ENCODE measurements at places on chromosomes 3 and 15.

DNA sequence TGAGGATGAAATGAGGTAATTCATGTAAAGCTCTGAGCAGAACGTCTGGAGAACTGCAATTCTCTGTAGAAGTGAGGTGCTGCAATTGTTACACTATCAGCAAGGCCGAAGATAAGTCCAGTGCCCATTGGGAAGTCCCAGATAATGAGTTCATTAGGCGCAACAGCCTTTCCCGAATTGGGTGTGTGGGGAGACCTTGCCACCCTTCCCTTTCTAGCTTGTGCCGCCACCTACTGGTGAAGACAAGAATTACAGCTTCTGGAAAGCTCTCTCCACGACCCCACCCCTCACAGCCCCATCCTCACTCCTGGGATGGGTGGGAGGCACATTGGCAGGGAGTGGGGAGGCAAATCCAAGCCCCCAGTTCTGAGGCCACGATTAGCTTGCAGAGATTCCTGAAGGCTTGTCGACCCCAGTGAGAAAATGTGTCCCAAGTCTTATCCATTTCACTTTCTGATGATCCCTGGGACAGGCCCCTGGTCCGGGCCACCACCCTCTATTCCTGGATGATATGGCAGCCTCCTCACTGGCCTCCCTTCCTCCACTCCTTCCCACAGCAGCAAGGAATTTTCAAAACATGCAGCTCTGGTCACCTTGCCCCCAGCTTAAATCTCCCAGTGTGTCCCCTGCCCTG, 36.4 kb downstream of the FAM3D start:
- peak; percentile 20 for DNase-seq

GRCh38 chr3:72266016-72266370, 481.0 kb upstream of the PROK2 start:
- no peak for DNase-seq

DNA sequence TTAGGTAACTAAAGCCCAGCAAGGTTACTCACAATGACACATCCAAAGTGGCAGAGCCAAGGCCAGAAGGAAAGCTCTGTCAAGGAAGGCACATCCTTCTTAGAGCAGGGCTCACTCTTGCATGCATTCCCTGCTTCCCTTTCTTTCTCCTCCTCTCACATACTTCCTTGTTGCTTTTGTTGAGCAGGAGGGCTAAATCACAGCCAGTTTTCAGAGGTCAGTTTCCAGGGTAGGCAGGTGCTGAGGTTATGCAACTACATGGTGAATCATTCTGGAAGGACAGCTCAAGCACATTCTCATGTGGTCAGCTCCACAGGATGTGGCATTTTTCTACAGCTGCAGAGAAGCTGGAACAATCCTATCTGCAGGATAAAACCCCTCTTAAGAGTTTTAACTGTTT, 275.6 kb downstream of the ZNF621 start:
- peak; percentile 5 for DNase-seq

DNA sequence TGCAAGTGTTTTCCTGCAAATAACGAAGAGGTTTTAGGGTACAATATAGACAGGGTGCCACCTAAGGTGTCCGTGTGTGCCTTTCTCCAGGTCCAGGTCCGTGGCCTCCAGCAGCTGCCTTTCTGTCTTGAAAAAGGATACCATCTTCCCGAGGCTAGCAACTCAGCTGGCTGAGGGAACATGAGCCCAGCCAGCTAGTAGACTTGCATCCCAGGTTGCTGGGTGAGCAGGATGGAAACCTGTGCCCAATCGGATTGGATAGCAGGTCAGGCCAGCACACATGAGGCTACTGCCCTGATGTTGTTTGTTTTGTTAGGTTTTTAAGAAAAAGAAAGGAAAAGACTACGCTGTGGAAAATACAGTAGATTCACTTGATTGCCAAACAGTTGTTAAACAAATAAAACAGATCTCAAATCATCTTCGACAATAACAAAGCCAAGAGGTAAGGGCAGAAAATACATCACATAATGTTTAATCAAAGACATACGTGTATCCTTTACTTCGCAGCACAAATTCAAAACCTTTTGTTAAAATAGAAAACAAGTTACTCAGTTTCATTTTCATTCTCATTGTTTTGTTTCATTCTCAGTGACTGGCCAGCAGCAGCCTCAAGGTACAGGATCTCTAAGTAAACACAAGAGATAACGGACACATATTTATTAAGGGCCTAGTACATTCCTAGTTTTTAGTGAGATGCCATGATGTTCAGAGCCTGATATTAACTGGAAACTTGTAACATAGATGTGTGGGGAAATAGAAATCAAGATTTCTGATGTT, 661.2 kb upstream of the NR2F2 start:
- no peak for DNase-seq

- no peak for DNase-seq
Observed at GRCh38 chr3:88230638-88231037, 80.9 kb downstream of the C3orf38 start.

GRCh38 chr15:51368751-51369450, 27.4 kb downstream of the GLDN start:
- peak; percentile 56 for DNase-seq

DNA sequence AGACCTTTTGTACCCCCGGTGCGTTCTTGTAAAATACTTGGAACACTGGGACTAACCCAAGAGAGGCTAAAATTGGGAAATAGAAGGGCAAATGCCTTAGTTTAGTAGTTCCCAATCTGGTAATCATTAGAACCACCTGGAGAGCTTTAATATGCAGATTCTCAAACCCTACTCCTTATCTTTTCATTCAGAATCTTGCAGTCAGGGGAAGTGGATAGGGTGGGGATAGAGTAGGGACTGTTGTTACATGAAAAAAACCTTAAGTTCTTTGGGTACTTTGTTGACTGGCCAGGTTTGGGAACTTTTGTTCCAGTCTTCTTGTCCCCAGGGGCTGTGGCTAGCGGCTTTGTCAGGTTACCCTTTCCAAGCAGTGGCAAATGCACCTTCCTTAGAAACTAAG, 15.9 kb downstream of the MAPKBP1 start:
- DNase-seq: no peak

- no peak for DNase-seq
Observed at GRCh38 chr3:150203273-150203672, 204.8 kb upstream of the TSC22D2 start.

DNA sequence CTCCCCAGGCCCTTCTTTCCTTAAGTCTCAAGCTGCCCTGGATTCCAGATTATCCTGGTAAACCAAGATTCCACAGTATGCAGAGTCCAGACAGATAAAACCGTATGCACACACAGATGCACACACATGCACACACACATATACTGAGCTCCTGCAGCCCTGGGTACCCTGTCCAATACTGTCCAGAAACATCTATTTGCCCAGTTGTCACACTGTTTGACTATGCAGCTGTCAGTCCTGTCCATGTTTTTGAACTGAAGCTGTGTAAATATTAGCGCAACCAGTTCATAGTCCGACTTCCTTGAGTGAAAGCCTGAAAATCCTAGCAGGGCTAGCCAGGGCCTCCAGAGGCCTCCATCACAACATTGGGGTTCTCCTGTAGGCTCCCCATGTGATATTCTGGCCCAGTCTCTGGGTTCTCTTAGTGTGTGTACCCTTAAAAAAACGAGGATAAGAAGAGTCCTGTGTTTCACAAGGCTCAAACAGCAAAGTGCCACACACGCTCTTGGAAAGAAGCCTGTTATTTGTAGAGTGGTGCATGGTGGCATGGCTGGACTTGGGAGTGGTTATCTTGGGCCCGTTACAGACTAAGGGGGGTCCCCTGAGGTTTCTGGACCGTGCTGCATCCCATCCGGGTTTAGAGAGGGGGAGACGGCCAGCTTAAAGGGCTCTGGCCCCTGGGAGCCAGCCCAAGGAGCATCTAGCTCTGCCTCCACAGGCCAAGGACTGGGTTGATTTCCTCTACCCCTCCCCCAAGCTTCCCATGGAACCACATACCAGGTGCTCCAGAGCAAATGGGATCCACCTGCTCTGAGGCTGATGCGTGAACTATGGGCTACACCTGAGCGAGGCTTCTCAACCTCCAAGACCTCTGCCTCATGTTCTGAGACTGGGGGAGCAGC, 108.3 kb downstream of the IQSEC1 start:
- DNase-seq: no peak

- no peak for DNase-seq
Observed at GRCh38 chr15:65095747-65096104, 19.2 kb downstream of the KBTBD13 start.
